ENCODE measurements at places on chromosomes 5 and 9.

DNA sequence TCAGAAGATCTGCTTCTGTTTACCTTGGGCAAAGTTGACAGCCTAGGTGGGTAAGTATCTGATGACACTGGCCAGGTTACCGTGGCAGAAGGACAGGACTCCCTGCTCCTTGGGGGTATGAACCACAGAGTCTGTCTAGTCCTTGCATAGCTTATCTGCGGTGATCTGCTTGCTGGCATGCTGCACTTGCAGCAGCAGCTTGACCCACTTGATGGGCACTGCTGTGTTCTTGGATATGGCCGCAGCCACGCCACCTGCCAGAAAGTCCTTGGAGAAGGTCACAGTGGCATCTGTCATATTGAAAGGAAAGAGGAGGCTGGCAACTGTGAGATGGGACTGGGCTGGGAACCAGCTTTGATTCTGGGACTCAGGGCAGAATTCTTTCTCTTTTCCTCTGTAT is 35.9 kb upstream of the POC5 start:
- DNase-seq = no peak

DNA sequence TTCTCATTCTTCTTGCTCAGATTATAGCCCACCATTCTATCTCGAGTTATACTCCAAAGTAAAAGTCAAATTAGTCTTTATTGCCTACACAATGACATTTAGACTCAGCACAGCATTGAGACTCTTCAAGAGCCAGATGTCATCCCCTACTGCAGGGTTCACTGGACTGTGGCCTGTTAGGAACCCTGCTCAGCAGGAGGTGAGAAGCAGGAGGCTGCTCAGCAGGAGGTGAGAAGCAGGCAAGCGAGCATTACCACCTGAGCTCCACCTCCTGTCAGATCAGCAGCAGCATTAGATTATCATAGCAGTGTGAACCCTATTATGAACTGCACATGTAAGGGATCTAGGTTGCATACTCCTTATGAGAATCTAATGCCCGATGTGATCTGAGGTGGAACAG is 12.7 kb upstream of the LIFR start:
- DNase-seq = peak; percentile 46

DNA sequence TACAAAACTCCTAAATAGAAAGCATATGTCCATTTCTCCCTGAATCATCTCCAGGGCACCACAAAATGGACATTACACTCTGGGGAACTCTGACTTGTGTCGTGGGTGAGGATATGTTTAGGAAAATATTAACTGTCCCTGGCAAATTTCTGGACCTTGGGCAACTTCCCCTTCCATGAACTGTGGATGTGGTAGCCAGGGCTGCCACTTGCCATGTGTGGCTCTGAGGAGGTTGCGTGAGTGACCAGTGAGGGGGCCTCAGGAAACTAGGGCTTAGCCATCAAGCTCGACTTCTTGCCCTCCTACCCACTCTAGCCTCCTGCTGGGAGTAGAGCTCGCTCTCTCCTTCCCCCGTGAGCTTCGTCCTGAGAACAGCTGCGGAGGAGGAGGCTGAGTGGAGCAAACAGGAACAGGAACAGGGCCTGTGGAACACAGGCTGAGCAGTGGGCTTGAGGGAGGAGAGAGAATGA is 13.8 kb upstream of the STC2 start:
- no peak for DNase-seq

DNA sequence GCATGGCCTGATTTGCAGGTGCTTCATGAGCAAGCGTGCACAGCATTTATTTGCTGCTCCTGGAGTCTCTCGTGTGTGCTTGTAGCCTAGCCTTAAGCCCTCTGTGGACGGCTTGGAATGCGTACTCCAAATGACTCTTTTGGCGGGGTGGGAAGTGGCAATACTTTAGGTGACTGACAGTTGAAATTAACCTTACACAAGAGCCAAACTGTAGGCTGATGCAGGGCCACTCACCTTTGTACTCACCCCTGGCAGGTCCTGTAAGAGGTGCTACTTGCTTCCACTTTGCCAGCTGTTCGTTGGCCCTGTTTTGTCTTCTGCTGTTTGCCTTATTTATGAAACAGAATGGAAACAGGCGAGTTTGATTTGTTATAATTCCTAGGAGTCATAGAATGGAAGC is 22.9 kb downstream of the TENT4A start:
- no peak for DNase-seq

DNA sequence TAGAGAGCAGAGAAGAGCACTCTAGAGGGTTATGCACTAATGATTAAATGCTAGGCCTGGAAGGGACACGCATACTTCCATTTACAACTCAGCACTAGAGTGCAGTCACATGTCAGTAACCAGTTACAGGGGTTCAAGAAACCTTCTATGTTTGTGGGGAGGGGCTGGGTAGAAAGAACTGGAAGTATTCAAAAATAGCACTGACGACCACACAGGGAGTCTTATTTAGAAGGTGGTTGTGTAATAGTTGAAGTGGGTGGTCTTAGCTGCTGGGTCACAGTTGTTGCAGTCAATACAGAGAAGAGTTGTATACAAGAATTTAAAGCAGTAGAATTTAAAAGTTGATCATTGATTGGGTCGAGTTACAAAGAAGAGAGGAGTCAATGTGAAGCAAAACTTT is 15.4 kb downstream of the AOPEP start:
- DNase-seq = no peak

DNA sequence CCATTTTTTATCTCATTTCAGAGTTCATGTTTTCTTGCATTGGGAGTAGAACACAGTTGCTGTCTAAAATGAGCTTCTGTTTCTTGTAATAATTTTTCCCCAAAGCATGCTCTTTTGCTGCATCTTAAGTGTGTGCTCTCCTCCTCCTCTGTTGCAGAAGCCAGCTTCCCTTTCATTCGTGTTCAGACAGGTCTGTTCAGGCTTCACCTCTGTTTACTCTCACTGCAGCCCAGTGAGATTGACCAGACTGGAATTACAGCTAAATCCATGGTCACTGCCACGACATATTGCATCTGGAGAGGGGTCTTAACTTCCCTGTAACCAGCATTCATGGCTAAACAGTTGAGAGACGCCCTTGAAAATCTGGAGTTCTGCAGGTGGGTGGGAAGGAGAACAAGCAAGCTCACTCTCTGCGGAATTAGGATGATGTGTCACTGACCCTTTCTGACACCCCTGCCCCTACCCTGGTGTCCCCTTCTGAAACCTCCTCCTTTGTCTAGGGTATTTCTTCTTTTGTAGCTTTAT is 223.2 kb downstream of the FSTL4 start:
- no peak for DNase-seq

GRCh38 chr5:31096238-31096865 is 97.1 kb upstream of the CDH6 start:
- no peak for DNase-seq

All from Right ventricle myocardium inferior (tissue), 1 donor.